ENCODE measurements at places on chromosomes 12 and 14.

- no peak for DNase-seq
Observed at GRCh38 chr12:132173135-132174014, 29.1 kb downstream of the NOC4L start.

- no peak for DNase-seq
Observed at GRCh38 chr12:61999311-61999710, 260.9 kb upstream of the USP15 start.

- DNase-seq, result no peak
Observed at GRCh38 chr14:43625294-43625693, 881.8 kb downstream of the FSCB start.

GRCh38 chr12:2165021-2165420, 112.2 kb downstream of the CACNA1C start:
- peak; percentile 20 for DNase-seq

- DNase-seq, result no peak
Observed at GRCh38 chr12:10310926-10311720, 3.5 kb downstream of the KLRD1 start.

GRCh38 chr12:113819495-113819894, 146.6 kb downstream of the RBM19 start:
- DNase-seq, result no peak

- no peak for DNase-seq
Observed at GRCh38 chr12:112185093-112185923, 59.9 kb downstream of the TRAFD1 start.

- DNase-seq, result no peak
Observed at GRCh38 chr14:22658946-22659345, 14.8 kb upstream of the OR6J1 start.

DNA sequence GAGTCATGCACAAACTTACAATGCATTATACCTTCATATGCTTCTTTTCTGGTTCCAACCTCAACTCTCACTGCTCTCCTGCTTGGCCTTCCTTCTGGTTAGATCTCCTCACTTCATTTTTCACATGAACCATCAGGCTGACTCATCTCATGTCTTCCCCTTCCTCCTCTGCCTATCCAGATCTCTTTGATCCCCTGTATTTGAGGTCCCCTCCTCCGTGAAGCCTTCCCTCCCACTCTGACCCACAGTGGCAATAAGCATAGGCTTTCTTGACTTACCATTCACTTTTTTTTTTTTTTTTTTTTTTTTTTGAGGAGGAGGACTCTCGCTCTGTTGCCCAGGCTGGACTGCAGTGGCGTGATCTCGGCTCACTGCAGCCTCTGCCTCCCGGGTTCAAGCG, 14.7 kb upstream of the ASIC1 start:
- DNase-seq, result no peak

DNA sequence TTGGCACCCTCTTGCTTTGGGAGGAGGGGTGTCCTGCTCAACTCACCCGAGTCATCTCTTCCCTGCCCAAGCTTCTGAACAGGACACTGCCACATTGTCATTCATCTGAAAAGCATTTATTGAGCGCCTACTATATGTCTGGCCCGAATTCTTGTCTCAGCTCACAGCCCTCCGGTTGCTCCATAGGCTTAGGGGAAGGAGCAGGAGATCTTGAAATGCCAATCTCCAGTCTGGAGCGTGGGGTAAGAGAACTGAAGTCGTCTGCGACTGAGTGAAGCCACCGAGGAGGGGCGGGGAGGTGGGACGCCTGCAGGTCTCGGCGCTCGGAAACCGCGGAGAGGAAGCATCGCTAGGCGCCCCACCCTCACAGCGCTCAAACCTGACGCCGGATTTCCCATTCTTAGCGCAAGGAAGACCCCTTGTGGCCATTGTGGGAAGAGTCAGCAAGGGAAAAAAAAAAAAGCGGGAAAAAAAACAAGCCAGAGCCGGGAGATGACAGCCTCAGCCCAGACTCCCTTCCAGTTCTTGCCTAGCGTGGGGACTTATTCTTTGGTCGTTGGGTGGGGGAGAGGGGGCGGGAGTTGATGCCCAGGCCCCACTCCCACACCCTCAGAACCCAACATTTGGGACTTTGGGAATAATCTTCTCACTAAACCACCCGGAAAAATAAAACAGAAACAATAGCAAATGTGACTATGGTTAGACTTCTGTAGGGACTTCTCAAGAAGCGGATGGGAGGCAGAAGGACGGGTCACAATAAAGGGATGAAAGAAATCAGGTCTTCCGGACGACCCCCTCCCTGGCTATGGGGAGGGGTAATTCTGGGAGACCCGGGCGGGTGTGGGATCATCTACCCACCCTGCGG, 28.2 kb upstream of the SMUG1 start:
- DNase-seq, result peak; percentile 67

DNA sequence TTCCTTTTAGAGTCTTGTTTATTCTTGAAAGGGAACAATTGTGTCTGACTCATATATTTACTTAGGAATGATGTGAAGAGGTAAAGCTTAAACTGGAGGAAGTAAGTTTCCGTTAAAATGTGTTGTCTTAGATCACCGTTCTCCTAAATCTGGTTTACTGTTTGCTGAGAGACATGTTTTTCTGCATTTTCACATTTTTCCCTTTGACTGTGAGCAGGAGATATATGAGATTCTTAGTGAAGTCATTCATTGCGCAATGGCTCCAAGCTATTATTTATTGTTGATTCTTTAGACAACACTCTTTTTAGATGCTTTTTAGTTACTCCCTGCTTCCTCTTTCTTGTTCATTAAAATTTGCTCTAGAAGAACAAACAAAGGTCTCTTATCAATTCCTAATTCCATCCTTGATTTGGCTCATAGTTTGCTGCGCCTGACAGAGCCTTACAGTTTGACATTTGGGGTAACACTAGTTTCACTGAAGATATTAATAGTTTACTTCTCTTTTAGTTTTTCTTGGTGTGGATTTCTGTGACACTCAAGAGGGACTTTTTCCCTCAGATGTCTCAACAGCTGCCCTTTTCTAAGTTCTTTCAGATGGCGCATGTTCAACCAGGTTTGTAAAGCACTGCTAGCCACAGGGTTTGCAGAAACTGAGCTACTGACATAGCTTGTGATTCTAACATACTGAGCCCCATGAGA, 11.4 kb downstream of the CLECL1 start:
- no peak for DNase-seq

DNA sequence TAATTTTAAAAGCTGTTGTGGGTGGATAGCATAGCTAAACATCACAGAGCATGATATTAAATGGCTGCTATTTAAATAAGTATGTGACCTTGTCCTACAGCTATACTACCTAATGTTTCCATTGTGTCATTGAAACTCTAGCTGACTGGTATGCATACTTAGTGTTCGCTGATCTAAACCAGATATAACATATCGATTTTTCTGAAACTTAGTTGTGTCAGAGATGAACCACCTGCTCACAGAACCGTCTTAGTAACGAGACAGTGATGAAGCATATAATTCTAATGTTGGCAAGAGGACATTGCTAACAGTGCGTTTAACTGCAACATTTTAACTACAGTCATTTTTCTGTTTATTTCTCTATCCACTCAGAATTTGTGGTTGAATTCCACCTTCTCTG, 36.1 kb upstream of the NUAK1 start:
- no peak for DNase-seq

- DNase-seq, result no peak
Observed at GRCh38 chr14:91396959-91397815, 20.4 kb downstream of the CCDC88C start.

GRCh38 chr12:82672811-82673495, 13.8 kb upstream of the TMTC2 start:
- DNase-seq, result no peak

DNA sequence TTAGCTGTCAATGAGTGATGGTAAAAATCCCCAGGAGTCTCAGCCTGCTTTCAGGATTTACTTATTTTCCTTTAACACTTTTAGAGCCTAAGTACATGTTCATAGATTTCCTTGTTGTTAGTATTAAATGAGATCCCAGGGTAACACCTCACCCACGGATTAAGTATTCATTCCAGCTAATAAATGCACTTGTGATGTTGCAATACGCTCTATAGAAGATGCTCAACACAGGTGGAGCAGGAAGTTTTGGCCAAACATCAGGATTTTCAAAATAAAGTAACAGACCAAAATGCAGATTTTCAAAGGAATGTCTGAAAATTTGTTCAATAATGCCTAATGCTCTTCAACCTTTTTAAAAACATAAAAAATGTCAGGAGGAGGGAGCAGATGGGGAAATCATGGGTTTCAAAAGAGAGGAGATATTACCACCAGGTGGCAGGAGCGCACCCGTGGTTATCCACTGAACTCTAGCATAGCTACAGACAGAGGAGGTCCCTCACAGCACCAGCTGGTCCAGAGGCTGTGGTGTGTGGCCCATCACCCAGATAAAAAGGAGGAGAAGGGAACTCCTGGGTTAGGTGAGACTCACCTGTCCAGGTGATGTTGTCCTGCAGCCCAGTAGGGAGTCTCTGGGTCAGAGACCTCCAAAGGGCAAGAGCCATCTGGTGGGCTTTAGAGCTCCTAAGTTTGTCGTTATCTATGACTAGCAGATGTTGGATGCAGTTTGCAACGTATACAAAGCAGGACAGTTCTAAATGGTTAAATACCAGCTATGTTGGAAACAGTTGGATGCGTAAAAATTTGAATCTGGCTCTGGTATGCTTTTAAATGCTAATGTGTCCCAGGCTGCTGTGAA, 1158.4 kb upstream of the TMEM132C start:
- peak; percentile 32 for DNase-seq

GRCh38 chr14:106670011-106670410, 1143.6 kb downstream of the TMEM121 start:
- DNase-seq, result no peak

DNA sequence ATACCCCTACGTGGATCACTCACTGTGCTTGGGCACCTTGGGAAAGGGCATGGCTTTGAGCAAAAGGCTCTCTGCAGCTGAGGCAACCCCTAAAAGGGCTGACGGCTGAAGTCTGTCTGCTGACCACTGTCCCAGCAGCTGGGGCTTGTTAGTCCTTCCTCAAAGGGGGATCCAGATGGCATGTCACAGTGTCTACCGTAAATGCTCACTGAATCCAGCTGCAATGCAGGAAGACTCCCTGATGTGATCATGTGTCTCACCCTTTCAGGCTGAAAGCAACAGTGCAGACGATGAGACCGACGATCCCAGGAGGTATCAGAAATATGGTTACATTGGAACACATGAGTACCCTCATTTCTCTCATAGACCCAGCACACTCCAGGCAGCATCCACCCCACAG, 12.4 kb downstream of the OAS1 start:
- DNase-seq, result no peak

GRCh38 chr12:110775997-110776396, 33.3 kb upstream of the PPP1CC start:
- no peak for DNase-seq

- no peak for DNase-seq
Observed at GRCh38 chr12:106152334-106152733, 13.6 kb upstream of the NUAK1 start.

- DNase-seq, result no peak
Observed at GRCh38 chr12:46963191-46963590, 116.2 kb upstream of the PCED1B start.

All from fibroblast of skin of left quadriceps (primary cell).